ENCODE measurements at places on chromosomes 5 and 9. TPM values are rescaled to one million over a fixed set of nuclear protein-coding genes. Genes with fewer than 3 reads are reported as not detected.

The BTNL3 gene
- total RNA-seq = not detected

The TRIM14 gene
- 4.4 TPM for total RNA-seq

The TSSK1B gene
- total RNA-seq = 0.38 TPM

The TAF1L gene
- total RNA-seq = not detected

The SLC34A3 gene
- total RNA-seq = not detected

The CTXN3 gene
- total RNA-seq = 4.0 TPM

Data from camera-type eye (tissue), 1 donor.